ENCODE measurements at places on chromosomes 4 and X.

DNA sequence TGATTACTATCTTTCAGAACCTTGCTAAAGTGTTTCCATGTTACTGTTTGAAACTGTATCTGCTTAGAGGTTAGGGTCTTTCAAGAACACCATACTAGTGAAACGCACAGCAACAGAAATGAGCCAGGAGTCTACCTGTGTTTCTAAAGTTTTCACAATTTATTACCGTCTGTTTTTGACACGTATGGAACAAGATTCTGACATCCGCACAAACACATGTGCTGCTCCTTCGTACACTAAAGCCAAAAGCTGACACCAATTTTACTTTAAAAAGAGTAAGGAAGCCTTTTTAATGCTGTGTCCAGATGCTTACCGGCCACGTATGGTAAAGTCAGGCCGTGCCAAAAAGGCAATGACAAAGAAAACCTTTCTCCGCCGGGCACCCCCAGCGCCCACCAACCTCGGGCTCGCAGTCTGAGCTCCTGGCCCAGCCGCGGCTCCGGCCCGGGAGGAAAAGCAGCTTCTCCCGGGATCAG is 532 bp downstream of the RPS4X start:
- no peak for DNase-seq

DNA sequence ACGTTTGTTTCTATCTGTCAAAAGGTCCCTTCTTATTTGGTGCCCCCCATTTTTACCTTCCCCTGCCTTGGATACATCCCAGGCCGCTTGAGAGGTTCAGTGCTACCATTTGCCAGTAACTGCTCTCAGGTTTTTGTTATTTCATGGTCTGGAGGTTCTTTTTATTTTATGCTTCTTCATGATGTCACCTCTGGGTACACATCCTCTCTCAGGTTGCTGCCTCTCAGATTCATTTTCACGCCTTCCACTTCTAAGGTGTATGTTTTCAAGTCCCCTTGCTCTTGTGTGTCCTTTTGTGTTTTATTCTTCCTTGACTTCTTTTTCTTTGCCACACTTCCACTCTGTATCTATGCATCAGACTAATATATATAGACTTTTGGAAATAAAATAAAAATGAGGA is 640.1 kb upstream of the AADAT start:
- DNase-seq: no peak

DNA sequence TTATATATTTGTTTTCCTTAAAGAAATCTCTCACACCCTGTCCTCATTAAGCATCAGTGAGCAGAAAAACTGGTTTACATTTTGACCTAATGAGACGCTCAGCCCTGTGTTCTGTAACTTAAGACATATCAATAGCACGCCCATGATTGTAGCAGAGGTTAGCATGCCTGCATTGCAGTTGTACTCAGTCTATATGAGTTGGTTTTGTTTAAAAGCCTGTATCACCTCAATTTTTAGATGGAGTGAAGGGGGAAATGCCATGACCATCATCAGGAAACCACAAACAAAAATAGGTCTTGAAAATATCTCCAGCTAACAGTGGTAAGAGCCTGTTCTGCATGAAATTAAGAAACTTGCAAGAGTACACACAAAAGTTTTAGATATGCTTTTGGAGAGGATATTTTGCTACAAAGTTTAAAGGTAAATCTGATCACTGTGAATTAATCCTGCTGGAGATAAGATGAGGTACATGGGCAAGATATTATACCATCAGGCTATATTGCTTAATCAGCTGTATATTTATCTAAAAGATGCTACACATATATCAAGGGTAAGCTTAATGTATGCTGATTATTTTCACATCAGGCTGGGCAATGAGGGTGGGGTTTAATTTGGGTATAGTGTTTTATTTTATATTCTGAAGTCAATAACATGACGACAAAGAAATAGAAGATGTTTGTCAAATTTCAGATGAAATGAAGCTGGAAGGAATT is 13.1 kb upstream of the COQ2 start:
- DNase-seq: no peak

- peak; percentile 33 for DNase-seq
Measured at GRCh38 chrX:84187533-84188319, at the start of gene RPS6KA6. RPS6KA6 (minus strand) TSS chrX:84188199; CDS start chrX:84187899, 300 bp downstream.

DNA sequence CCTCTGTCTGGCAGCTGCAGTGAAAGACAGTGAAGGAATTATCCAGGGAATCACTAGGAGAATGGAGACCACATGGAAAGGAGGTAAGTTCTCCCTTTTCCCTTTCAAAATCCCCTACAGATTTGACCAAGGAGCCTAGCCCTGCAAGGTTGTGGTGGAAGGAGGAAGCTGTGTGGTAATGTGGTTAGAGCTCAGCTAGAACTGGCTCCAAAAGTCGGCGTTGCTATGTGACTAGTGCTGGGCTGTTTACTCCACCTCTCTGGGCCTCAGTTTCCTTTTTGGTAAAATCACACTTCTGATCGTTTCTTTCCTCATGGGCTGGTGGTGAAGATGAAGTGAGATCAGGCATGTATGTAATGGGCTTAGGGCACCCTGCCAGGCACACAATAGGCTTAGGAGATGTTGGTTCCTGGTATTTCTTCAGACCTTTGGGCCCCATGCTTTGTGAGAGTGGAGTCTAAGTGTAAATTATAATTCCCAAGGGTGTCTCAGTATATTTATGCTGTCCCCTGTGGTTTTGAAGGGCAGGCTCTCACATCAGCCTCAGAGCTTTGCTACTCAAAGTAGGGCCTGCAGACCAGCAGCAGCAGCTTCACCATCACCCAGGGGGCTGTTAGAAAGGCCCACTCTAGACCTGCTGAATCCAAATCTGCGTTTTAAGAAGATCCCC is 183.7 kb upstream of the BCOR start:
- no peak for DNase-seq

DNA sequence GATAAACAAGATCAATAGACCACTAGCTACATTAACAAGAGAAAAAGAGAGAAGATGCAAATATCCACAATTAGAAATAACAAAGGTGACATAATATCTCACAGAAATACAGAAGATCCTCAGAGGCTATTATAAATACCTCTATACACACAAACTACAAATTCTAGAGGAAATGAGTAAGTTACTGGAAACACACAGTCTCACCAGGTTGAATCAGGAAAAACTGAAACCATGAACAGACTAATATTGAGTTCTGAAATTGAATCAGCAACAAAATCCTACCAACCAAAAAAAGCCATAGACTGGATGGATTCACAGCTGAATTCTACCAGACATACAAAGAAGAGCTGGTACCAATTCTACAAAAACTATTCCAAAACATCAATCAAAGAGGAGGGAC is 211.8 kb upstream of the CPEB2 start:
- DNase-seq: no peak

GRCh38 chr4:68129793-68130192 is at the start of gene TMPRSS11F:
TMPRSS11F (minus strand) TSS chr4:68129869; CDS start chr4:68129820, 49 bp downstream.
- DNase-seq: no peak

DNA sequence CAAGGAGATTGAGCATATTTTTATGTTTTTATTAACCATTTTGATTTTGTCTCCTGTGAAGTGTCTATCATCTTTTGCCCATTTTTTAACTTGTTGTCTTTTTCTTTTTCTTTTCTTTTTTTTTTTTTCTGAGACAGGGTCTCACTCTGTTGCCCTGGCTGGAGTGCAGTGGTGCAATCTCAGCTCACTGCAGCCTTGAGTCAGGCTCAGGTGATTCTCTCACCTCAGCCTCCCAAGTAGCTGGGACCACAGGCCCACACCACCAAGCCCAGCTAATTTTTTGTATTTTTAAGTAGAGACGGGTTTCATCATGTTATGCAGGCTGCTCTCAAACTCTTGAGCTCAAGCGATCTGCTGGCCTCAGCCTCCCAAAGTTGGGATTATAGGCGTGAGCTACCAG is 4.6 kb upstream of the ADD1 start:
- DNase-seq: no peak

DNA sequence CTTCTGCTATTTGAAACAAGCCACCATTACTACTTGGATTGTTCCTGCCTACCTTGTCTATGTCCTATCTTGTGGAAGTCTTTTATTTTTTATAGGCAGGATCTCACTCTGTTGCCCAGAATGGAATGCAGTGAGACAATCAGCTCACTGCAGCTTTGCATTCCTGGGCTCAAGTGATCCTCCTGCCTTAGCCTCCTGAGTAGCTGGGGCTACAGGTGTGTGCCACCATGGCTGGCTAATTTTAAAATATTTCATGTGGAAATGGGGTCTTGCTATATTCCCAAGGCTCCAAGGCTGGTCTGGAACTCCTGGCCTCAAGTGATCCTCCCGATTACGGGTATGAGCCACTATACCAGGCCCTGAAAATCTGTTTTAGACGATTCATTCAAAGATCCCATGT is 7.6 kb downstream of the RPS3A start:
- DNase-seq: no peak

GRCh38 chrX:130228871-130229270 is 39.8 kb downstream of the ZNF280C start:
- no peak for DNase-seq

GRCh38 chrX:131987252-131987651 is 35.9 kb upstream of the STK26 start:
- no peak for DNase-seq

DNA sequence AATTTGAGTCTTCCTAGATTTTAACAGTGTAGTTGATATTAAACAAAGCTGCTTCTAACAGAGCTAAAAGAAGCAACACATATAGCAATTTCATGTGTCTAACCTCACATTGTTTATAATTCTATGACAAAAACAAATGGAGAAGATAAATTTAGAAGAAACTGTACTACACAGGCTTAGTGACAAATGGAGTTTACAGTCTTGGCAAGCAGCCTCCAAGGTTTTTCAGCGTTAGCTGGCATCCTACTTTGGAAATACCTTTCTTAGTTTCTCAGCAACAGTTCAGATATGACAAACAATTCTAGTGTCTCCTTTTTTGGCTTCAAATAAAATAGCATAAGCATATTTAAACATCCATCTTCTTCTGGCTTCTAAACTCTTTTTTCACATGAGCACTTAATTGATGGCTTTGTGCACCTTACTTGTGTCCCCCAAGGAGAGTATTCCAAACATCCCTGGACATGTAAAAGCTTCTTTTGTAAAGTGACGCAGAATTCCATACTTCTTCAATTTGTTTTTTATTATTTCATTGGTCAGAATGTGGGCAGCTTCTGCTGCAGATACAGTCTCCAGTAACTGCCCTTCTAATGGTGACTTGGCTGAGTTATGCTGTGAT is 249.8 kb downstream of the ANTXR2 start:
- peak; percentile 20 for DNase-seq

GRCh38 chr4:8092282-8092681 is 66.3 kb downstream of the ABLIM2 start:
- DNase-seq: no peak

GRCh38 chr4:47615385-47615784 is 130.3 kb downstream of the ATP10D start:
- no peak for DNase-seq

- no peak for DNase-seq
Measured at GRCh38 chr4:16908377-16909021, 10.1 kb upstream of the LDB2 start.

DNA sequence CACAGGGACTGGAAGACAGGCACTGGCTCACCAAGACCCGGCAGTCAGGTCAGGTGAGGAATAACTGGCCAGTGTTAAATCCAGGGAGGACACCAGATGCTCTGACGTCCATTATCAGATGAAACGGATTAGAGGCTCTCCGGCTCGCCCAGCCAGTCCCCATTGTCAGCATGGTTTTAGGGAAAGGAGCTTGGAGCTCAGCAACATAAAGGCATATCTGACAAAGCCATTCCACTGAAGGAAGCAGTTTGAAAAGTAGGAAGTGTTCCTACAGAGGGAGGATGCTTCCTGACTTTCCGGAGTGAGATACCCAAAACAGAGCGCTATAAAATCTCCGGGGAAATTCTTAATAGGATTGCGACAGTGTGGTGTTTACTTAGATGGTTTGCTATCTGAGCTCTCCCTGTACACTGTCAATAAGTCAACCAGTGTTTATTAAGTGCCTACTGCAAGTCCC is 14.8 kb downstream of the NDNF start:
- DNase-seq: no peak

DNA sequence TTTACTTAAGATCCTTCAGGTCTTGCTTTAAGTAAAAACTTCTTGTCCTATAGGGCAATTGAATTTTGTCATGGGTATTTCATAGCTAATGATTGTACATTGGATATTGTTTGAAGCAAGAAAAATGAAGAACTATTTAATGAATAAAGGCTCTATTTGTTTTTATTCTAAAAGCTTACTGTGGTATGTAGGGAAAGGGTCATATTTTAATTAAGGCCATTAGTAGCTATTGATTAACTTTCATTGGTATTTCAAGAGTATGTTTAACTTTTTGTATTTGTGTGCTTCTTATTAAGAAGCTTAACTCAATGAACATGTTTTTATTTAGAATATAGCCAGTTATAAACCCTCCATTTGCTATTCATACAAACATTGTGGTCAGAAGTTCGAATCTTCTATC is 1951.8 kb upstream of the ADGRL3 start:
- DNase-seq: no peak

DNA sequence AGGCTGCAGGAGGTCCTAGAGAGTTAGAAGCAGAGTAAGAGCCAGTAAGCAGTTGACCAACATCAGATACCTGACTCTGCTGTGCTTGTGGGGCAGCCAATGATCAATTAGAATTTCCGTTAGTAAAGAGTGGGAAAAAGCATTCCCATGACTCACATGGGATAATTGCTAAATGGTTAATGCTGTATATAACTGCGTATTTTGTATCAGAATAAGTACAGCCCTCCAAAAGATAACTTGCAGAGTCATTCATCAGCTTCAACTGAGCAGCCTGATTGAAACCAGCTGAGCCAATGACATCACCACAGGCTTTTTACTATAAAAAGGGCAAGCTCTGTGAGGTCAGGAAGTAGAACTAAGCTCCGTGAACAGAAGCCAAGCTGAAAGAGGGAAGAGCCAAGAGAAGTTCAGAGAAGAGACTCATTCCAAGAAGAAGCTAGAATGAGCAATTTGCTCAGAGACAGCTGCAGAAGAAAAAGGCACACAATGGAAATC is 67.9 kb downstream of the PPP3CA start:
- peak; percentile 77 for DNase-seq

DNA sequence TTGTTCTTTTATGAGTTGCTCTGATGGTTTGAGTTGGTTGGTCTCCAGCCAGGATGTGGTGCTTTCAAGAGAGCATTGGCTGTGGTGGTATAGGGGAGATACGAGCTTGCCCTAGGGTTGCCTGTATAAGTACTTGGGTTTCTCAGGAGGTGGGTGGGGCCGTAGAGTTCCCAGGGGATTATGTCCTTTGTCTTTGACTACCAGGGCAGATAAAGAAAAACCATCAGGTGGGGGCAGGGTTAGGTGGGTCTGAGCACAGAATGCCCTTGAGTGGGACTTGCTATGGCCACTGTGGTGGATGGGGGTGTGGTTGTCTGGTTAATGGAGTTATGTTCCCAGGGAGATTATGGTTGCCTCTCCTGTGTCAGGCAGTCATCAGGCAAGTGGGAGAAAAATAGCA is 247.9 kb upstream of the HAND2 start:
- DNase-seq: no peak

GRCh38 chrX:95290455-95290854 is 1394.2 kb upstream of the DIAPH2 start:
- no peak for DNase-seq

GRCh38 chr4:129230846-129231245 is 134.9 kb downstream of the C4orf33 start:
- no peak for DNase-seq

DNA sequence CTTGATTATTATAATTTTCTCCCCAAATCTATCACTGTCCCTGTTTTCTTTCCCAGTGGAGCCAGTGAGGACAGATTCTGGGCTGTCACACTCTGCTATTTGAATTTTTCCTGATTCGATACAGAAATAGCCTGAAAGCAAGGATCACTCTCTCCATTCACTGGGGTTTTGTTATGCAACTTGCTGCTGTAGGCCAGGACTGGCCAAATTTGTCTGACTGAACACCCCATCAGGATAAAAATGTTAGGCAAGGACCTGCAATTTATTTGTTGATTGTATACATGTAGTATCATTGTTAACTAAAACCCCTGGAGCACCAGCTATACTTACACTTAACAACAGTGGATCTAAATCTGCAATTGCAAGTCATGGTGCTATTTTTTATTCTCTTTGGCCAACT is 68.7 kb downstream of the AASDH start:
- DNase-seq: no peak
